ENCODE measurements at places on chromosomes 1 and 21.

DNA sequence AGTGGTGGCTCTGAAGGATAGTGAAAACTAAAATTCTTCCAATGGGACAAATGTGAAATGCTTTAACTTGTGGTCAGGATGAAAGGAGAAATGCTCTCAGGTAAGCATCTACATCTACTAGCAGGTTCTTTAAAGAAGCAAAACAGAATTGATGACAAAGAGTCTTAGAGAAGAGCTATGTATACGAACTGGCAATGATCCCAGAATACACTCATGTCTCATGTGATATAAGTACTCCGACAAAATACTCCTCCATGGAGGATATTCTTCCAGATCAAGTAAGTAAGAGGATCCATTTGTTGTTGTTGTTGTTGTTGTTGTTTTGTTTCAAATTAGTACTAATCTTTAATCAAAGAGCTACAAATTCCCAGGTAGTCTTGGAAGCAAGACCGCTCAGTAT, 174.0 kb upstream of the ATP1B1 start:
- DNase-seq: no peak

GRCh38 chr1:225567789-225568188, 85.1 kb downstream of the ENAH start:
- no peak for DNase-seq

- no peak for DNase-seq
These were observed 41.8 kb downstream of the TTC39A start for GRCh38 chr1:51288578-51288977.

GRCh38 chr21:45596704-45597318, 46.7 kb upstream of the PCBP3 start:
- DNase-seq: no peak

GRCh38 chr1:28114844-28115243, 26.4 kb upstream of the EYA3 start:
- DNase-seq: no peak

GRCh38 chr1:46408356-46409062, 14.4 kb downstream of the FAAH start:
- DNase-seq: no peak

GRCh38 chr21:38631206-38631605, 132.9 kb upstream of the ERG start:
- no peak for DNase-seq

- DNase-seq: no peak
These were observed 37.7 kb upstream of the ATG4C start for GRCh38 chr1:62746086-62746808.

- no peak for DNase-seq
These were observed 62.9 kb downstream of the ADAMTS1 start for GRCh38 chr21:26782331-26782730.

GRCh38 chr1:81326212-81326611, 474.5 kb upstream of the ADGRL2 start:
- no peak for DNase-seq

DNA sequence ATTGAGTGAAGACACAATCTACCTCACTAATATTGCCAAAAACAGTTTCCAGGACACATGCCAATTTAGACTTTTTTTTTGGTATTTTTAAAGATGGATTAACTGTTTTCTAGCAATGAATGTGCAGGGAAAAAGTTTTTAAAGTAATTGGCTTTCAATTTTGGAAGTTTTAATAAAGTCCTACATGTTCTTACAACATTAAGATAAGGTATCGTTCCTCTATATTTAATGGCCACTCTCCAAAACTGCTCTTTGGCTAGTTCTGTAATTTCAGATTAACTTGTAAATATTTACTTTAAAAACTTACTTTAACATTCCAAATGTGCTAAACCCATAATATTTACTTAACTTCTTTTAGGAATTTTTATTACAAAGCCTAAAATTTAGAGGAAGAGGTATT, 1332.2 kb upstream of the PRMT6 start:
- no peak for DNase-seq

GRCh38 chr1:84202126-84202525, 58.1 kb downstream of the PRKACB start:
- DNase-seq: no peak

- DNase-seq: no peak
These were observed 4.0 kb upstream of the FTCD start for GRCh38 chr21:46159390-46159789.

GRCh38 chr1:169733924-169734323, at the start of gene SELE:
Gene SELE, minus strand, starts transcription at chr1:169734079. Its CDS starts 467 bp downstream, at chr1:169733612.
- no peak for DNase-seq

DNA sequence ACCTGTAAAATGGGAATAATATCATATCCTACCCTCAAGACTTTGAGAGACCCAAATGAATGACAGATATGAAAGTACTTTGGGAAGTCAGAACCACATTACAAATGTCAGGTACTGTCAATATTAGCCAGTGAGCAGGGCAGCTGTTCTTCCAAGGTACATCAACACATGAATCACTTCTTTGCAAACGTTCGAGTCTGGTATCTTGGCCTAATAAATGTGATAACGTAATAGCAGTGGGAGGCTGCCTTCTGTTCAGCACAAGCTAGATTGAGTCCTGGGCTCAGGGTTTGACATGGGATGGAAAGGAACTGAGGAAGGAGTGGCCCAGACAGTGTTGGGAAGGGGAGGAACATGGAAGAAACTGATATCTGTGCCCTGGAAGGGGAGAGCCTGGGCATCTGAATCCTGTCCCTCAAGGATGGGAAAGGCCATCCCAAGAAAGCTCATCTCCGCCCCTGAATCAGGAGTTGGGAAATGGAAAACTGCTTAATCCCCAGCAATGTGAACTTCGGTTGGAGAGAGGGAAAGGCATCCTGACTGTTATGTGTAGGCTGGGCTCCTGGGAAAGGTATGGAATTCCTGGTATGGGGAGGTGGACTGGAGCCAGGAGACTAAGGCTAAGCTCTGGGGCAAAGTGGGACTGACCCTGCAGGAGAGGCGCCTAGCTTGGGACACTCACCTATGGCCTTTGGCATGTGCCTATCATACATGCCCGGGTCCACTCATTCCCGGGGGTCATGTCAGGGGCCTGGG, 14.3 kb downstream of the KCNC4 start:
- no peak for DNase-seq

- no peak for DNase-seq
These were observed 63.1 kb upstream of the SLC2A1 start for GRCh38 chr1:43021547-43022474.

- no peak for DNase-seq
These were observed 111.3 kb downstream of the C1orf21 start for GRCh38 chr1:184497959-184498723.

GRCh38 chr1:227762231-227762911, 27.1 kb downstream of the SNAP47 start:
- DNase-seq: peak; percentile 49

- DNase-seq: no peak
These were observed 12.9 kb upstream of the FYB2 start for GRCh38 chr1:56831871-56832693.

- DNase-seq: no peak
These were observed 36.6 kb downstream of the GJA5 start for GRCh38 chr1:147723691-147724323.

DNA sequence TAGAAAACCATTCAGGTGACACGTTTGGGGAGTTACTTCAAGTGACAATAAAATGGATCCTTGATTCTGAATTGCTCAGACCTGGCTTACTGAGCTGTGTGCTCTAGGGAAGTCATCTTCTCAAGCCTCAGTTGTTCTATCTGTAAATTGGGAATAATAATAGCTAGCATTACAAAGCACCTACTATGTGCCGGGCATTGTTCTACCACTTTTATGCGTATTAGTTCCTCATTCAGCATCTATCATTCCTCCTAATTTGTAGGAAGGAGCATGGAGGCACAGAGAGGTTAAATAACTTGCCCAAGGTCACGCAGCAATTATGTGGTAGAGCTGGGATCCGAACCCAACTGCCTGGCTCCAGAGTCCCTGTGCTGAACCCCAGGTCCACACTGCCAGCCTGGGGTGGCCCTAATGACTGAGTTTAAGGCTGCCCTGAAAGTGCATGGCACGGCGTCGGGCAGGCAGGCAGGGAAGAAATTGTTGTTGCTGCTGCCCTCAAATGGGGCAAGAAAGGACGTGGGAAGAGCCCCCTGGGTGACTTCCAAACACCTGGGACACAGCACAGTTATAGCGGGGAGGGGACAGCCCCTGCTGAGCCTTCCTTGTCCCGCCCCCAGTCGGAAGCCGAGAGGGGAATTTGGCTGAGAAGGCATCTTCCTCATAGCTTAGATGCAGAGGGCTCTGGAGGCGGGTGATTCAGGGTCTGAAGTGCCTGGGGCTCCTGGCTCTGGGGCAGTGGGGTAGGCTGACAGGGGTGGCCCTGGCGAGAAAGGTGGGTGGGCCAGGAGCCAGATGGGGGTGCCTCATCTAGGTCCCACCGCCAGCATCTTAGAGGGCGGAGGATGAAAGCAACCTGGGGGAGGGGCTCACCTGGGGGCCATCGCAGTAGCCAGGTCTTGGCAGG, 86.5 kb upstream of the IFFO2 start:
- no peak for DNase-seq

DNA sequence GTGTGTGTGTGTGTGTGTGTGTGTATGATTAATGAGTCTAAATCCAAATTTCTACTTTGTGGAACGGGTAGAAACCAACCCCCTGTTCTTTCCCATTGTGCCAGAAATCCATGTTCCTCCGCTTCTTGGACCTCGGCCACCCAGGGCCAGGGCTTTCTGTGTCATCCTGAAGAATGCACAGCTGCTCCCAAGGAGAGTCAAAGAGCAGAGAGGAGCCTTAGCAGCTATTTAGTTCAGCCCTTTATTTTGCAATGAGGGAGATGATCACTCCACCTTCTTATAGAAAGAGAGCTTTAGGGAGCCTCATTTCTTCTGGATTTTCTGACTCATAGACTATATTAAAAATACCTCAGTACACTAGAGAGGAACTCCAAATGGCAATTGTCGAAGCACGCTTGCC, 489.3 kb upstream of the VAMP3 start:
- DNase-seq: no peak

- DNase-seq: no peak
These were observed 181.3 kb downstream of the KCTD3 start for GRCh38 chr1:215748431-215748830.

DNA sequence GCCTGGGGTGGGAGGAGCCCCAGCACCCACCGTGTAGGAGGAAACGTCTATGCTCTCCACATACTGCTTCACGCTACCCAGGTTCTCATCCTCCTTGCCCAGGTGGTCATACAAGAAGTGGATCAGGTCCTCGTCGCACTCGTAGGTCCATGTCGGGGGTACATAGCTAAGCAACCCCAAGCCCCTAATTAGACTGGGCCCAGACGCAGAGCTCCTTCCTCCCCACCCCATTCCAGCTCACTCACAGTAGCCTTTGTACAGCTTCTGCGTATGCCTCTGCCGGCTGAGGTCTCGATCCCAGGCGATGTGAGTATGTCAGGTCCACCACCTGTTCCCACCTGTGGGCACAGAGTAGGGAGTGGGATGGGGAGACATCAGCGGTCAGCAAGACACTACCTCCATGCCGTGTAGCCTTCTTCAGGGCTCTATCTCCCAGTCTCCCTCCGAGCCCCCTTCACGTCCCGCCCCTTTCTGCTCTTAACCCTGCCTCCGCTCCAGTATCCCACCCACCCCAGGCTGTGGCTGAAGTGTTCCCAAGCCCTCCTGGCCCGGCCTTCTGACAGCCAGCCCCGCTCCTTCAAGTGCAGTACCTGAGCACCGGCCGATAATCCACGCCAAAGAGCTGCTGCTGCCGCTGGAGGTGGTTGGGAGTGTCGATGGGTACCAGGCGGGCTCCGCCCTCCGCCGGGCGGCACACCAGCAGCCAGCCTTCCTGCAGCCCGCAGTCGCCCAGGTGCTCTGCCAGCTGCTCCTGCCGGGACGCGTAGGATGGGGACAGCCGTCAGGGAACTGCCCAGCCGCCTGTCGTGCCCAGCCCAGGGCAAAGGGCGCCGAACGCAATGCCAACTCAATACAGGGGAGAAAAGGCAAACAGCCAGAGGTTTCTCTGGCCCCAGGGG, 919 bp downstream of the HECTD3 start:
- DNase-seq: no peak

DNA sequence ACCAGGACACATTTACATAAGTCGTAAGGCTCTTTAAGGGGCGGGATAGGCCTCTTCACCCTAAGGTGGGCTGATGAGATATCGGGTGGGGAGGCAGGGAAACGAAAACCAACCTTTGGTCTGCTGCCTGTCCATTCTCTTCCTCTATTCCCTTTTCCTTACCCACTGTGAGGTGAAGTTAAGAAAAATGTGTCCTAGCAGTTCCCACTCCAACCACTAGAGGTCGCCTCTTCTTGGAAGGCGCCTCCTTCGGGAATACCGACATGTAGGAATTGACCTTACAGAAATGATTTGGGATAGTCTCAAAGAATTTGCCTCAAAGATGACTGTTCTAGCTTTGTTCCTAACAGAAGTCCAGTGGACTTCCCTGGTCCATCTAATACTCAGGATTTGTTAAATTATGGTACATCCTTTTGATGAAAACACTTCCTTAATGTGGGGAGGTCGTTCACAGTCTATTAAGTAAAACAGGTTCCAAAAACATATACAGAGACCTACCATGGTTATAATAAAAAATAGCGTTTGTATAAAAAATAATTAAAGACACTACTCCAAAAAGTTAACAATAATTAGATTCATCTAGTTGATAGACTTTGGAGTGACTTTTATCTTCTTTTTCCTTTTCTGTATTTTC, 14.1 kb downstream of the AZIN2 start:
- no peak for DNase-seq

DNA sequence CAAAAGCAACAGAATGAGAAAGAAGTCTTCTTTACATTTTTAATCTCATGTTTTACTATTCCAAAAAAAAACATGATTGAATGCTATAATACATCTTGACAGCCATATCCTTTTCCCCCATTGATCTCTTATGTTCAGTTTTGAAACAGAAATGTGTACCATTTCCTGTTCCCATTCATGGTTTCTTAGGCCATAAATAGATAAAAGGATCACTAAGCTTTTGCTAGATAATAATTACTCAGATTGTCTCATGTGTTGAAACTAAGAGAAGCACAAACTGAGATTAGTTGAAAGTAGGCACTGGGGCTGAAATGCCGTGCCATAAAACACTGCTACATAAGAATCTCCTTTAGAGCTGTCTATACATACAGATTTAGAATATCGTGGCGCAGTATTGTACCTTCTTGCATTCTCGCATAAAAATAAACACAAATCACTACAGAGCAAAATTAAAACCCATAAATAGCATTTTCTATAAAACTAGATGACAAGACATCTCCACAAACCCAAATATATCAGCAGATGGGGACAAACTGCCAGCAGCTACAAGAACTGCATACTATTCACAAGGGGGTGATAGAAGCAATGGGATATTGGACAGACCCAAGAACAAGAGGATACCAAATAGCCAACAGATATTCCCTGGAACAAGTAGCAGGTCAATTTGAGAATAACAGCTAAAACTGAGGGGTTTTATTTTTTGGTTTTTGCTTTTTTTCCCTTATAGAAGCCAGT, 405.3 kb upstream of the PRMT6 start:
- no peak for DNase-seq

- no peak for DNase-seq
These were observed 149.5 kb downstream of the FGGY start for GRCh38 chr1:59446257-59446901.

GRCh38 chr1:98706173-98706843, 44.8 kb downstream of the SNX7 start:
- no peak for DNase-seq
